ENCODE measurements at places on chromosomes 7 and 10.

- DNase-seq, result no peak
Observed at GRCh38 chr10:30763918-30764317, 134.4 kb upstream of the LYZL2 start.

GRCh38 chr7:37510043-37510634 lies 61.5 kb upstream of the ELMO1 start:
- DNase-seq, result peak; percentile 15

DNA sequence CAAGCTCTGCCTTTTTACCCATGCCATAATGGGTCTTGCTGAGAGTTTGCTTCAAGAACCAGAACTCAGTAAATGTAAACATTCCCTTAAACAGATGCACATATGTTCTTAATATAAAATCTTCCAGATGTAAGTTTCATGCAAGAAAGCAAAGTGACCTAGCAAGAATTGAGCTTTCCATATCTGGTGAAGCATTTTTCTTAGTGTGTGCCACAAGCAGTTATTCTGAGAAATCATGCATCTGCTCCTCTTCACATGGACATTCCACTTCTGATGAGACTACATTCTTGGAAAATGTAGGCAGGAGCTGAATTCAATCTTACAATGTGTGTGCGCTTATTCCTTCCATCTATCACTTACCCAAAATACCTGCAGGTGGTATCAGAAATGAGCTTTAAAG lies 227.8 kb upstream of the LRRTM3 start:
- DNase-seq, result no peak

DNA sequence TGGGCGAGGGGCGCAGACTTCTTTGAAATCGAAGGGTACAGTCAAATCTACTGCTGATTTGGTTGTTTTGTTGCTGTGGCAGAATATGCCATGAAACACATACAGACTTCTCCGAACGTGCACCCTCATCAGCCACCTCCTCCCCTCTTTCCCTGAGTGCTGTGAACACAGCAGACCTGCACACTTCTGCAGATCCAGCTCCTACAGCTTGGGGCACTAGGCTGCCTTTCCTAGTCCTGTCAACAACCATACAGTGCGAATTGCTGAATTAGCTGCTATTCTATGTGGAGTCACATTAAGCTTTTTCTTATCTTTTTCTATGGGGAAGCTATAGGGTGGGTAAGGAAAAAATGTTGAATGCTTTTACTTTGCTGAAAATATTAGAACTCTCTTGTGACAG lies 57.5 kb downstream of the COL17A1 start:
- DNase-seq, result no peak

GRCh38 chr10:93142534-93142933 lies 68.8 kb downstream of the CYP26A1 start:
- DNase-seq, result no peak

- DNase-seq, result peak; percentile 42
Observed at GRCh38 chr10:118818621-118819221, 64.0 kb upstream of the CACUL1 start.

DNA sequence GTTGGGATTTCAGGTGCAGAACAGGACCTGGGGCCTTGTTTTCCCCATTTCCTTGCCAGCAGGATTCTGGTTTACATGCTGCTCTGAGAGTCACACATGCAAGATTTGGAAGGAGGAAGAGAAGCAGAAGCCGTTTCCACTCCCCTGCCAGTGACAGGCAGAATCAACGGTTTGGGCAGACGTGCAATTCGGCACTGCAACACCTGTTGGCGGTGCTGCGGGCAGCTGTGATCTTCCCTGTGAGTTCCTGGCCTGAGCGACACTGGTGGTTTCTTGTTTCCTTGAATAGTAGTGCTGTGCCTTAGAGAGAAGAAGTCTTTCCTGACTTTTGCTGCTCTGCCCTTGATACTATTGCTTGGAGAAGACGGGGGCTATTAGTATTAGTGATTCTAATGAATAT lies 1126.2 kb downstream of the TYW1 start:
- DNase-seq, result no peak

- DNase-seq, result no peak
Observed at GRCh38 chr10:71267508-71268240, 51.4 kb upstream of the SLC29A3 start.

- no peak for DNase-seq
Observed at GRCh38 chr10:5361966-5362365, 2.8 kb upstream of the UCN3 start.

DNA sequence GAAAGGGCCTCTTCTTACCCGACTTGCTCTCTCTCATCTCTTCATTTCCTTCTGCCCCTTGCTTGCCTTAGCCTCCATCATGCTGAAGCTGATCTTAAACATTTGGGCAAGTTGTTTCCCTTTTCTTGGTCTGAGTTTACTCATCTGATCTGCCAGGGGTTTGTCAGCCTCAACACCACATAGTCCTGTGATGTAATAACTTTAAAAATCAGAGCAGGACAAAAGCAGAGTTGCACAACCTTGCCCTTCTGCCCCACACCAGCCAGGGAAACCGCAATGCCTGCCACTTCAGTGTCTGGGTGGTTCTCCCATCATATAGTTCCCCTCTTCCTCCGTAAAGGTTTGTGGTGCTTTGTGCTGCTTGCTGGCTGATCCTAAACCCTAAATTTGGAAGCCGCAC lies 9.9 kb upstream of the LIPM start:
- no peak for DNase-seq

GRCh38 chr7:78516450-78516849 lies 717.9 kb downstream of the PHTF2 start:
- DNase-seq, result no peak

DNA sequence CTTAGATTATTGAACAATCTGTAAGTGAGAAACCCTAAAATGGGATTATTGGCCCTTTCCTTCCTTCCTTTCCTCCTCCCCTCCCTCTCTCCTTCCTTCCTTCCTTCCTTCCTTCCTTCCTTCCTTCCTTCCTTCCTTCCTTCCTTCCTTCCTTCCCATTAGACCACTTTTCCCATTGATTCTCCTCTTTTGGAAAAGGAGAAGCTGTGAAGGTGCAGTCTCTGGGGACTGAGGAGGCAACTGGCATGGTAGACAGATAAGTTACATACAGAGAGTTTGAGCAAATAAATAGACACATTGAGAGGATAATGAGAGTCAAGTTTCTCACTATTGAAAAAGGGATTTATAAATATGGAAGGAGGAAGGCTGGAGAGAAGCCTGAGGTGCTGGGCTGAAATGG lies 45.0 kb upstream of the CCDC7 start:
- no peak for DNase-seq

GRCh38 chr7:150994141-150994837 lies 3.5 kb downstream of the NOS3 start:
- peak; percentile 75 for DNase-seq

GRCh38 chr10:48469516-48470020 lies 135.3 kb downstream of the ARHGAP22 start:
- DNase-seq, result no peak

DNA sequence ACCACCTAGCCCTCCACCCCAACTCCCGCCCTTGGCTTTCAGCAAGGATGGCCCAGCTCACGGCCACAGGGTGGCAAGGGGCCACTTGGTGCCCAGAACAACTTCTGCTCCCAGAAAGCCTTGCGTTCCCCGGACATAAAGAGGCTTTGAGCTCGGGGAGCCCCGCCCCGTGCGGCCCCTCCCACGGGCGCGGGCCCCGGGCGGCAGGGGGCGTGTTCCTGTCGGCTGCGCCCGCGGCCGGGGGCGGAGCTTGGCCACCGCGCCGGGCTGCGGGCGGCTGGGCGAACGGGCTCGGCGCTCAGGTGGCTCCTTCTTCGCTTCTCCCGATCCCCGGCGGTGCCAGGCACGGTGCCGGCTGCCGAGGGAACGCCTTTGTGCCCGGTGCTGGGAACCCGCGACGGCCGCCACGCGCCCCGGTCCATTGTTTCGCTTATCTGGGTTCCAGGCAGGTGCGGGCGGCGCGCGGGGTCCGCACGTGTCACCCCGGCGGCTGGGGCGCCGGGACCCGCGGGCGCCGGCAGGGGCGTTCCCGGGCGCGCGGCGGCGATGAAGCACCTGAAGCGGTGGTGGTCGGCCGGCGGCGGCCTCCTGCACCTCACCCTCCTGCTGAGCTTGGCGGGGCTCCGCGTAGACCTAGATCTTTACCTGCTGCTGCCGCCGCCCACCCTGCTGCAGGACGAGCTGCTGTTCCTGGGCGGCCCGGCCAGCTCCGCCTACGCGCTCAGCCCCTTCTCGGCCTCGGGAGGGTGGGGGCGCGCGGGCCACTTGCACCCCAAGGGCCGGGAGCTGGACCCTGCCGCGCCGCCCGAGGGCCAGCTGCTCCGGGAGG lies at the start of gene NFE2L3:
Gene NFE2L3 (plus strand): TSS at position 246 of the 829 bp plus-strand sequence. CDS start 301 bp downstream, at position 547.
- peak; percentile 82 for DNase-seq

- DNase-seq, result no peak
Observed at GRCh38 chr7:50481867-50482266, 31.7 kb upstream of the FIGNL1 start.

All from SK-N-DZ (cell line).